ENCODE measurements at places on chromosomes 6 and 20.

GRCh38 chr20:40763646-40764295 lies 74.7 kb upstream of the MAFB start:
- no peak for DNase-seq

DNA sequence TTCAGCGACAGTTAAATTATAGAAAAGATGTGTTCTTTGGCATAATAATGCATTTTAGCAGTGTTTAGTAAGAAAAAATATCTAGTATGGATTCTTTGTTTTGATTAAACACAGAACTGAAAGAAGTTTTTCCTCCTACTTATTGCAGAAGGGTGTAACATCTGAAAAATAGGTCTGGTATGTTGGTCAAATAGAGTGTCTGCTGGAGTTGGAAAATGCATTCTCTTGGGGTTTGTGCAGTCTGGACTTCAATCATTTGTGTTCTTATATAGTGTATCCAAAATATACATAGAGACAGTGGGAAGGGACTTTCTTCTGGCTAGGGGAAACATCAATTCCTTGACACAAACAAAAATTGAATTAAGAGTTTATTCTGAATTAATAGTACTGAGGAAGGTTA lies 132.4 kb upstream of the MAN1A1 start:
- no peak for DNase-seq

GRCh38 chr20:611047-611842 lies 1.1 kb upstream of the TCF15 start:
- no peak for DNase-seq

- DNase-seq = no peak
Observed at GRCh38 chr6:39812496-39812852, 20.3 kb downstream of the DAAM2 start.

DNA sequence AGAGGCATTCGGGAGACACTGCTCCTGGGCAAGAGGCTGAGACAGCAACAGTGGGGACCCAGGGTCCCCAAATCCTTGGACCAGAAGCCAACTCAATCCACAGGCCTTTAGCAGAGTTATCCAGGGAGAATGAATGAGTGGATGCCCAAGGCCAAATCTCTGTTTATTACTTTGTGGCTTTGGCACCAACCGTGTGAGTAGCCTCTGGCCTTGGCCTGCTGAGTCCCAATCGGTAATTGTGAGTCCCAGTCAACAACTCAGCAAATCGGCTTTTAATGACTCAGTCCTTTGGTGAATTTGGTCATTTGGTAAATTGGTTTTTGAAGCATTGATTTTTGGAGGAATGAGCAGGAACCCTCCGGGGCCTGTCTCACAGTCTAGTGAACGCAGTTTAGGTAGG lies 29.1 kb upstream of the ECI2 start:
- no peak for DNase-seq

DNA sequence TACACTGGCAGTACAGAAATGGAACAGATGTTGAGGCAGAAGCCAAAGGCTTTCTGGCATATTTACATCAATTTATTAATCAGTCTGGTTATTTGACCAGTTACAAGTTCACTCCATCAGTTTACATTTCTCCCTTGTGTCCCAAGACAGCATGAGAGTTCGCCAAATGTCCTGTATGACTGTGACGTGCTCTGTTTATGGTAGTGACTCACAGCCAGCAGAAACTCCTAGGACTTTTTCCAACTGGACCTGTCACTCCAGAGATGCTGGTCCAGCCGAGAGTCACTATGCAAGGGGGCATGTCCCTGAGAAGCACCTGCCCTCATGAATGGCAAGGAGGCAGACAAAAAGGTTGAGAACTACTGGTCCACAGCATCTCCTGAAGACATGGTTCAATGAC lies 160.0 kb downstream of the LRFN2 start:
- no peak for DNase-seq

GRCh38 chr20:35674921-35675320 lies 10.2 kb upstream of the CPNE1 start:
- no peak for DNase-seq

GRCh38 chr6:111990214-111990613 lies 63.7 kb upstream of the CCN6 start:
- peak; percentile 67 for DNase-seq

DNA sequence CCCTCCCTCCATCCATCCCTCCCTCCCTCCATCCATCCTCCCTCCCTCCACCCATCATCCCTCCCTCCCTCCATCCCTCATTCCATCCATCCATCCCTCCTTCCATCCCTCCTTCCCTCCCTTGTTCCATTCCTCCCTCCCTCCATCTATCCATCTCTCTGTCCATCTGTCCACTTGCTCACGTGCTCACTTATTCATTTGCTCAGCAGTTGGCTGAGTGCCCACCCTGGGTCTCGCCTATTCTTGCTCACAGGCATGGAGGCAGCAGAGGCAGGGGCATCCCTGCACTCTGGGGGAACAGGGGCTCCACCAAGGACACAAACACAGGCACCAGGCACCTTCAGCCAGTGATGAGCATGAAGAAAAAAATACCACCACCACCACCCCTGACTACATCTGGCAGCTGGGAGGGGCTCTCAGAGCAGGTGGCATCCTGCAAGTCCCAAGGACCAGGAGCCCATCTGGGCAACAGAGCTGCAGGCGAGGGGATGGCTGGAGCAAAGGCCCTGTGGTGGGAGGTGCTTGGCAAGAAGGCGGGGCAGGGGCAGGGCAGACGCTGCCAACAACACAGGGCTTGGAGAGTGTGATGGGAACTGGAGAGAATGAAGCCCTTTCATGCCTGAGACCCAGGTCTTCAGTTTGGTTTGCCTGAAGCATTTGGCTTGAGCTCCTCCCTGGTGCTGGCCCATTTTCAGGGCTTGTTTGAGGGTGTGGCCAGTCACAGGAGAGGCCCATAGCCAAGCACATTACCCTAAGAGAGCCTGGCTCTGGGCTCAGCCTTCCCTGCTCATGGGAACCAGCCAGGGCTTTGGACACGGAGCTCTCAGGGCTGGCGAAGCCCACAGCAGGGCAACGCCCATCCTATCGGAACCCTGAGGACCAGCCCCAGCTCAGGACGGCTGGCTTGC lies 40.2 kb upstream of the MRGBP start:
- no peak for DNase-seq

- DNase-seq = no peak
Observed at GRCh38 chr20:54793291-54793992, 318.0 kb downstream of the DOK5 start.

DNA sequence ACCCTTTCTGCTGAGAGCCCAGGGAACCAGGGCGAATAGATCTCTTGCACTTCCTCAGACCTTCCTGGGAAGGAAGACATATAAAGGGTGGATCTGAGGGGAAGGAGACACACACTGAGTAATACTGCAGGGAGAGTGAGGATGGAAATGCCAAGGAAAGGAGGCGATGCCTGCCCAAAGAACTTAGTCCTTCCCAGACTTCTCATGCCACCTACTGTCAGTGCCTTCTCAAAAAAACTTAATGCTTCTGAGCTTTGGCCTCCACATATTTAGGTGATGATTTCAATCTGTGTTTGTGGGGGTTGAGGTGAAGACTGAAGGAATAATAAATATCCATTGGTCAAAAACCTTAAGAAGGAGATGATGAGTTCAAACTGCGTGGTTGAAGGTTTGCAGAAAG lies 9.7 kb downstream of the BTN3A1 start:
- DNase-seq = no peak

DNA sequence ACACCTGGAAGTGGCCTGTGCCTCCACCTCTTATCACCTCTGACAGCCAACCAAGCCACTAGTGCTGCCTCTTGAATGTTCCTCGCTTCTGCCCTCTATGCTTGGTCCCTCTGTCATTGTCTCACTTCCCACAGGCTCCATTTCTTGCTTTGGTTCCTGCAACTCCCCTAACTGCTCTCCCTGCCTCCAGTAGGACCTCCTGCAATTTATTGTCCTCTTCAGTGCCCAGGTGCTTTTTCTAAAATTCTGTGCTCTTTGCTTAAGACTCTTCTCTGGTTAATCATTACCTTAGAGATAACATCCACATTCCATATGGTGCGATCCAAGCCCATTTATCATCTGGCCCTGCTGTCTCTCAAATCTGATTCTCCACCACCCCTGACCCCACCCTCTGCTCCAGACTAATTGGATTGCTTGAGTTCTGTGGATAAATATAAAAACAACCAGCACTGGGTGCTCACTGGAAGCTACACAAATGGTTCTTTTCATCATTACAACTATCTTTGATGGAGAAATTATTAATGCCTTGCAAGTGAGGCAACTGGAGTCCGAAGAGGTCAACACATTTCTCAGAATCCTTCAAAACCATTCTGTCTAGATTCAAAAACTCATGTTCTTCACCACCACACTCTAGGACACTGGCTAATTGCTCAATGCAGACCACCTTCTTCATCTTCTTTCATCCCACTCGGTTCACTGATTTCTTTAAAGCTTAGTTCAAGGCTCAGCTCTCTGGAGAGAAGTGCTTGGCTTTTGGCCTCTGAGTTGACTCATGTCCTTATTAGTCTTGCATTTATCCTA lies 47.2 kb downstream of the FOXA2 start:
- no peak for DNase-seq

- no peak for DNase-seq
Observed at GRCh38 chr6:16681260-16681873, 79.9 kb downstream of the ATXN1 start.
